ENCODE measurements at places on chromosomes 2 and 18. TPM values are rescaled to one million over a fixed set of nuclear protein-coding genes. Genes with fewer than 3 reads are reported as not detected.

Gene TDRD15
- total RNA-seq, result 0.10 TPM

Gene DSC3
- 4.1 TPM for total RNA-seq

Gene RNF125
- 0.87 TPM for total RNA-seq

Gene FBXO48
- total RNA-seq, result 0.63 TPM

Gene HOXD12
- not detected for total RNA-seq

Gene GBX2
- 16.7 TPM for total RNA-seq

Gene EHD3
- 29.9 TPM for total RNA-seq

Gene CXCR1
- not detected for total RNA-seq

GRCh38 chr2:101045330-101045729, 43.2 kb downstream of the RPL31 start:
- no peak for DNase-seq
- no peak overlapping the region for H3K27ac ChIP-seq
- no peaks in the 10 kb centered on the region for H3K27me3 ChIP-seq
- peaks cover 5% of the 10 kb centered on the region for H3K4me1 ChIP-seq
- peaks cover 2% of the 10 kb centered on the region for H3K36me3 ChIP-seq
- no peak overlapping the region for H3K4me3 ChIP-seq

DNA sequence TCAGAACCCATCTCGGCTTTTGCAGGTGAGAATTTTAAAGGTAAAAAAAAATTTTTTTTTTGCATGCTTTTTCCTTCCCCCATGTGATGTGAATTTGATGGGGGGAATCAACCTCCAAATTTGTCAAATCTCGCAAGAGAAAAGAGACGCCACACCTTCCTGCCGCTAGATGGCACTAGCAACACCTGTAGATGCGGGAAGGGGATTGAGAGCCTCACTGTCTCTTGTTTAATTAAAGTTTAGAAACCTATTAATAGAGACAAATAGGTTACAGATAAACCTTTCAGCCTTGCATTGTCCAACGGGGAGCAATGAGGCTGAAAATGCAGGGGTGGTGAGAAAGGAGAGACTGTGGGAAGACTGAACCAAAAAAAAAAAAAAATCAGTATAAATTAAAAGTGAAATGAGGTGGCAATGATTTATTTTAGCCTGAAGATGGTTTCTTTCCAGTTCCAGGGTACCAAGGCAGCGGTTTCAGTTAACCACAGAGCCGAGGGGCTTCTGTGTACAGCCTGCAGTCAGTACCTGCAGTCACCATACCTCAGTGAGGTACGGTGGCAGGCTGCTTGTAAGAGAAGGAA, 84.6 kb downstream of the NRP2 start:
- no peak for DNase-seq
- H3K27ac ChIP-seq, result no peak overlapping the region
- no peak overlapping the region for H3K4me3 ChIP-seq
- no peaks in the 10 kb centered on the region for H3K27me3 ChIP-seq
- peaks cover 41% of the 10 kb centered on the region for H3K4me1 ChIP-seq

DNA sequence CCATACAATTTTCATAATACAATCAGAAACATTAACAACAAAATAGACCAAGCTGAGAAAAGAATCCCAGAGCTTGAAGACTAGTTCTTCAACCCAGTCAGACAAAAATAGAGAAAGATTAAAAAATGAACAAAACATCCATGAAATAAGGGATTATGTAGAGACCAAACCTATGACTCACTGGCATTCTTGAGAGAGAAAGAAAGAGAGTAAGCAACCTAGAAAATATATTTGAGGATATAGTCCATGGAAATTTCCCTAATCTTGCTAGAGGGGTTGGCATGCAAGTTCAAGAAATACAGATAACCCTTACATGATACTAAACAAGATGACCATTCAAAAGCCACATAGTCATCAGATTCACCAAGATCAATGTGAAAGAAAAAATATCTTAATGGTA, 281.7 kb downstream of the CCDC85A start:
- peaks cover 4% of the 10 kb centered on the region for H3K27me3 ChIP-seq
- no peak overlapping the region for H3K4me3 ChIP-seq
- DNase-seq, result no peak
- H3K27ac ChIP-seq, result no peak overlapping the region
- no peaks in the 10 kb centered on the region for H3K4me1 ChIP-seq

GRCh38 chr2:240389302-240389805, 46.1 kb upstream of the GPC1 start:
- no peaks in the 10 kb centered on the region for H3K27me3 ChIP-seq
- DNase-seq, result no peak
- peaks cover 30% of the 10 kb centered on the region for H3K4me1 ChIP-seq
- H3K36me3 ChIP-seq, result no peaks in the 10 kb centered on the region
- no peak overlapping the region for H3K4me3 ChIP-seq

GRCh38 chr18:35002120-35002519, 39.1 kb upstream of the MAPRE2 start:
- no peak for DNase-seq
- H3K27me3 ChIP-seq, result no peaks in the 10 kb centered on the region
- peaks cover 7% of the 10 kb centered on the region for H3K4me1 ChIP-seq

DNA sequence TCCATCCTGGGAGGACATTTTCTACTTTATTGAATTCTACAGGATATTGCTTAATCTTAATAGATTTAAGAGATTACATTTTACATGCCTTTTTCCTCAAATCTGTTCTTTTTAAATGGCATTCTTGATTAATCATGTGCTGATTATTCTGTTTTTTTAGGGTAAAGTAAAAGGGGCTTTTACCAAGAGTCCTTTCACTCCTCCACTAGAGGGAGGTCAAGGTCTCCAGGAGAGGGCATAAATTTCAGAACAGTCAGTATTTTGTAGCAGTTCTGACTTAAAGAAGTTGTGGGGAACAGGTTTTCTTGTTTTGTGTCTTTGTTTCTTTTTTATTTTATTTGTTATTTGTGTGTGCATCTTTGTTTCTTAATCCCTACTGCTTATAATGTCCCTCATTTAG, 25.4 kb downstream of the WDR75 start:
- no peak for DNase-seq
- no peak overlapping the region for H3K4me3 ChIP-seq
- no peaks in the 10 kb centered on the region for H3K27me3 ChIP-seq
- peaks cover 32% of the 10 kb centered on the region for H3K36me3 ChIP-seq
- H3K4me1 ChIP-seq, result peaks cover 3% of the 10 kb centered on the region
- peak overlapping the region; percentile 8 for H3K27ac ChIP-seq

GRCh38 chr18:51802569-51803428, 537.2 kb upstream of the DCC start:
- no peaks in the 10 kb centered on the region for H3K36me3 ChIP-seq
- H3K27ac ChIP-seq, result no peak overlapping the region
- H3K4me3 ChIP-seq, result no peak overlapping the region
- no peaks in the 10 kb centered on the region for H3K27me3 ChIP-seq
- H3K4me1 ChIP-seq, result no peaks in the 10 kb centered on the region

GRCh38 chr2:163735685-163736432, at the start of gene FIGN:
FIGN (minus strand) TSS chr2:163736008; CDS start chr2:163734927, 1,081 bp downstream.
- H3K36me3 ChIP-seq, result no peaks in the 10 kb centered on the region
- H3K4me3 ChIP-seq, result peak within 1 kb of the TSS; percentile 92
- no peaks in the 10 kb centered on the region for H3K27me3 ChIP-seq
- peak; percentile 95 for DNase-seq
- peaks cover 26% of the 10 kb centered on the region for H3K4me1 ChIP-seq

GRCh38 chr2:42953216-42953615, 160.8 kb upstream of the HAAO start:
- H3K36me3 ChIP-seq, result no peaks in the 10 kb centered on the region
- H3K27me3 ChIP-seq, result no peaks in the 10 kb centered on the region
- H3K4me3 ChIP-seq, result no peak overlapping the region
- peaks cover 52% of the 10 kb centered on the region for H3K4me1 ChIP-seq
- no peak for DNase-seq
- H3K27ac ChIP-seq, result no peak overlapping the region

DNA sequence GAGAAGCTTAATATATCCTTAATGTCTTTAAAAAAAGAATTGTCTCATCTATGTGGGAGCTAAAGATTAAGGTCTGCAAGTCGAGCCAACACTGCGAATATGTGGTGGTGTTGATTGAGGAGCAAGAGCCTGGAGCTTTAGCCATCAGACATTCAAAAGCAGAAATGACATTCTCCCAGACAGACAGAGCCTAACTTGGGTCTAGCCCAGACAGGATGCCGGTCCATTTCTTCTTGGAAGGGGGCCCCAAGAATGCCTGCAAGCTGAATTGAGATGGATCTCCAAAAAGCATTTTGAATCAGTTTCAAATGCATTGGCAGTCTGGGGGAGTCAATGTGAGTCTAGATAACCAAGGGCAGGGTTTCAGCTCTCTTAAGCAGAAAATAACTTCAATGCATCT, 30.1 kb upstream of the EML4 start:
- DNase-seq, result no peak
- H3K4me3 ChIP-seq, result no peak overlapping the region
- H3K27ac ChIP-seq, result peak overlapping the region; percentile 86
- peaks cover 78% of the 10 kb centered on the region for H3K4me1 ChIP-seq

DNA sequence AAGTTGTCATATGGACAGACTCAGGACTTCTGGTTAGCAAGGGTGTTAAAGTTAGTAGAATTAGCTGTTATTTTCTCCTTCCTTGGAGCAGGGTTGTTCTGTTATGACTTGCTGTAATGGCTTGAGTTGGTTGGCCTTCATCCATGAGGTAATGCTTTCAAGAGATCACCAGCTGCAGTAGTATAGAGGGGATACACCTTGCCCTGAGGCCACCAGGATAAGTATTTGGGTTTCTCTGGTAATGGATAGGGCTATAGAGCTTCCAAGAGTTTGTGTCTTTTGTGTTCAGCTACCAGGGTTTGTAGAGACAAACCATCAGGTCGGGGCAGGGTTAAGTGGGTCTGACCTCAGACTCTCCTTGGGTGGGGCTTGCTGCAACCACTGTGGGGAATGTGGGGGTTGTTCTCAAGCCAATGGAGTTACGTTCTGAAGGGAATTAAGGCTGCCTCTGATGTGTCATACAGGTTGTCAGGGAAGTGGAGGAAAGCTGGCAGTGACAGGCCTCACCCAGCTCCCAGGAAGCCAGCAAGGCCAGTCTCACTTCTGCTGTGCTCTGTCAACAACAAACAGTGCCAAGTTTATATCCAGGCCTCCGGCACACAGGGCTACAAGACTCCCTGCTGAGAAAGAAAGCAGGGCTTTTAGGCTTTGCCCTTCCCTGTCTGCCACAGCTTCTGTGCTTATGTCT, 356.6 kb downstream of the SPAG16 start:
- peaks cover 25% of the 10 kb centered on the region for H3K4me1 ChIP-seq
- H3K36me3 ChIP-seq, result peaks cover 9% of the 10 kb centered on the region
- no peaks in the 10 kb centered on the region for H3K27me3 ChIP-seq
- no peak overlapping the region for H3K4me3 ChIP-seq

DNA sequence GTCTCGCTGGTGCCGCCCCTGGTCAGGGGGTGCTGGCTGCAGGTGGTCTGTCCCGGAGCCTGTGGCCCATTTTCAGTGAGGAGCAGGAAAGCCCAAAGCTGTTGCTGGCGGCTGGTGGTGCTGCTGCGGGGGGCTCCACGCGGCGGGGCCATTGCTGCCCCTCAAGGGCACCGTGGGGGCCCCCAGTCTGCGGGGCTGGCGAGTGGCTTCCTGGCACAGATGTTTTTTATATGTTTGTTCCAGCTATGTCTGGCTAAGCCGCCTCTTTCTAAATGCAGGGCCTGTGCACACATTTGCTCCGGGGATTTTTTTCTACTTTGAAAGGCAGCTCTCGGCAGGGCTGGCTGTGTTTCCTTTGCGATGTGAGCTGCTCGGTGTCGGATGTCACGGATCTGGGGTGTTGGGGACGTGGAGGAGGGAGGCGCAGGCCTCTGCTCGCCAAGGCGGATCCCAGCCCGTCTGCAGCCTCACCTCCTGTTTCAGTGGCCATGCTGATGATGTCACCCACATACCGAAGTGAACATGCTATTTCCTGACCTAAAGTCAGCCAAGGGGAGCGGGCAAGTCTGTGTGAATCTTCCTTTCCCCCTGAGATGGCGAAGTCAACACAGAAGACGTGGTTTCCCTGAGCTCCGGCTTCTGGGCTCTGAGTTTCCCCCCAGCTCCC, 112.0 kb upstream of the CTDP1 start:
- H3K27me3 ChIP-seq, result no peaks in the 10 kb centered on the region
- peaks cover 2% of the 10 kb centered on the region for H3K36me3 ChIP-seq
- peaks cover 82% of the 10 kb centered on the region for H3K4me1 ChIP-seq
- peak; percentile 95 for DNase-seq
- H3K4me3 ChIP-seq, result peak overlapping the region; percentile 58

DNA sequence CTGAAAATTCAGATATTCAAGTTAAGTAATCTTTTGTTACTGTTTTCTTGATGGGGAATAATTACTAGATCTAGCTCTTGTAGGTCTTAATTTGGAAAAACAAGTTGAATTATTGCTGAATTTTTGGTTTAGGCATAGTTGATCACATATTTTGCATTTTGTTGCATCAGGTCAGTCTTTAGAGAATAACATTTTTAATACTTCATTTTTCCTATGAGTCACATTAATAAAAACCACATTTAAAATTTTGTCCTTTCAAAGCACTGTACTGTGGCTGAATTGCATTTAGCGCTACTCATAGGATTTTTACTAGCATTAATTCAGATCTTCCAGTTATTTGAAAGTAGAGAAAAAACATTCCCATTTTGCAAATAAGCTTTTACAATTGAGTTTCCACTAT, 23.2 kb downstream of the MAP4K4 start:
- no peak overlapping the region for H3K4me3 ChIP-seq
- no peak for DNase-seq
- H3K27ac ChIP-seq, result peak overlapping the region; percentile 81
- peaks cover 51% of the 10 kb centered on the region for H3K4me1 ChIP-seq
- no peaks in the 10 kb centered on the region for H3K27me3 ChIP-seq
- no peaks in the 10 kb centered on the region for H3K36me3 ChIP-seq

GRCh38 chr2:202643012-202643858, 8.5 kb downstream of the FAM117B start:
- no peak overlapping the region for H3K4me3 ChIP-seq
- no peaks in the 10 kb centered on the region for H3K27me3 ChIP-seq
- H3K27ac ChIP-seq, result no peak overlapping the region
- no peaks in the 10 kb centered on the region for H3K4me1 ChIP-seq
- DNase-seq, result no peak
- H3K36me3 ChIP-seq, result no peaks in the 10 kb centered on the region

DNA sequence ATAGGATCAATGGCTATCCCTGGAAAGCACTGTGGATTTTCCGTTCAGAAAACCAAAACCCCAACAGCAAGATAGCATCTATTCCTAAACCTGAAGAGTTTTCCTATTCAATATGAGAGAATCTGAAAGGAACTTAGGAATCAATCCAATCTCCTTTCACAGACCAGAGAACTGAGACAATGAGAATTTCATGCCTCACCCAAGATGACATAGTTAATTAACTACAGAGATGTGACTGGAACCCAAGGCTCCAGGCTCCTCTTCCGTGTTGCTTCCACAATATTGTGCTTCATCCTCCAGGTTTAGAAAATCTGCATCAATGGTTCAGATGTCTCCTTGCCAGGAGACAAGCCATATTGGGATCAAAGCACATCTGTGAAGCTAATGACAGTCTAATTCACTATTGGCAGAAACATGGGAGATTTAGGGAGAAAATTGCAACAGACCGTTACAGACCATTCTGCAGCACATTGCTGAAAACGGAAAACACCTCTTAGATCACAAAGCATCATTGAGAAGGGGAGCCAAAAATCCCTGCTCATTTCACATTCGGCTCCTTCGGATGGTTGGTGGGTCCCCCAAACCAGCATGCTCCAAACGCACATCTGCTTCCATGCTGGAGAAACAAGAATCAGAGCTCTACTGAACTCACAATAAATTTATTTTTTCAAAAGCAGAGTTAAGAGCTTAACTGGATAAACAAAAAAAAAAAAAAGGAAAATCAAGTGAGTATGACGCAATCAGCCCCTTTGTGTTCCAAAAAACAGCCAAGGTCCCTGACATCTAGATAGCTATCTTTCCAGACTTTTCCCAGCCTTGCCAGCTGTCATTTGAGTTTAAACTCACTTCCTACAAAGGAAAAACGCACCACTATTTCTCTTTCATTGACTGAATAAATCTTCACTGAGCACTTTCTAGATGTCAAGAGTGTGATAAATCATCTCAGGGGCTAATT, 290.3 kb downstream of the C1D start:
- no peak overlapping the region for H3K27ac ChIP-seq
- H3K36me3 ChIP-seq, result no peaks in the 10 kb centered on the region
- H3K4me1 ChIP-seq, result no peaks in the 10 kb centered on the region
- no peak for DNase-seq
